ENCODE measurements at places on chromosomes 4 and X.

DNA sequence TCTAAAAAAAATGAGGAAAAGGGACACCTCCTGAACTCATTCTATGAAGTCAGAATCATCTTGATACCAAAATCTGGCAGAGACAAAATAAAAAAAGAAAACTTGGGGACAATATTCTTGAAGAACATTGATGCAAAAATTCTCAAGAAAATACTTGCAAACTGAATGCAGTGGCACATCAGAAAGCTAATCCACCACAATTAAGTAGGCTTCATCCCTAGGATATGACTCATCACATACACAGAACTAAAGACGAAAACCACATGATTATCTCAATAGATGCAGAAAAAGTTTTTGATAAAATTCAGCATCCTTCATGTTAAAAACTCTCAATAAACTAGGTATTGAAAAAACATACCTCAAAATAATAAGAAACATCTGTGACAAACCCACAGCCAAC, 98.3 kb downstream of the FAM47B start:
- DNase-seq, result no peak

DNA sequence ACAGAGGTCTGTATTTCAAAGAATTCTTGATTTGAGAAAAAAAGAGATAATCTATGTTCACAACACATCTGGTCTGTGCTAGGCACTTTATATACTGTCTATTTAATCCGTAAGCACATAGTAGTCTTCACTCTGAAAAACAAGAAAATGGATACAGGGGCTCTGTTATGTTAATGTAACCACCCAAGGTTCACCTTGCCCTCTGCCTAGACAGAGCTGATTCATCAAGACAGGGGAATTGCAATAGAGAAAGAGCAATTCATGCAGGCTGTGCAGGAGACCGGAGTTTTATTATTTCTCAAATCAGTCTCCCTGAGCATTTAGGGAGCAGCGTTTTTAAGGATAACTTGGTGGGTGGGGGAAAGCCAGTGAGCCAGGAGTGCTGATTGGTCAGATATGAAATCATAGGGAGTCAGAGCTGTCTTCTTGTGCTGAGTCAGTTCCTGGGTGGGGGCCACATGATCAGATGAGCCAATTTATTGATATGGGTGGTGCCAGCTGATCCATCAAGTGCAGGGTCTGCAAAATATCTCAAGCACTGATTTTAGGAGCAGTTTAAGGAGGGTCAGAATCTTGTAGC, 92.9 kb upstream of the TNIP3 start:
- DNase-seq, result no peak

DNA sequence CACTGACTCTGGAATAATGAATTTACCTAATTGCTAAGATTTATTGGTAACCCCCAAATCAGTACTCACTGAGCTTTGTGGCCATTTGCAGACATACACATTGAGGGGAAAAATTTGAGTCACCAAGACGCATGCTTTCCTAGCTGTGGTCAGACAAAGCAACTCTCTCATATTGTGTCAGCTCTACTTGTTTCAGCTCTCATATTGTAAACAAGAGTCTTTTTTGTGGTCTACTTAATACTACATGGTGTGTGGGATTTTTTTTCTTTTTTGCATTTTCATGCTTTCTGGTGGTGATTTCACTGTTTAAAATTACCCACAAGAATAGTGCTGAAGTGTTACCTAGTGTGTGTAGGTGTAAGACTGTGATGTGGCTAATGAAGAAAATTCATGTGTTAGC, 428.2 kb upstream of the GALNT7 start:
- no peak for DNase-seq

- DNase-seq, result peak; percentile 77
Observed at GRCh38 chrX:68832101-68832416, 3.2 kb downstream of the EFNB1 start.

DNA sequence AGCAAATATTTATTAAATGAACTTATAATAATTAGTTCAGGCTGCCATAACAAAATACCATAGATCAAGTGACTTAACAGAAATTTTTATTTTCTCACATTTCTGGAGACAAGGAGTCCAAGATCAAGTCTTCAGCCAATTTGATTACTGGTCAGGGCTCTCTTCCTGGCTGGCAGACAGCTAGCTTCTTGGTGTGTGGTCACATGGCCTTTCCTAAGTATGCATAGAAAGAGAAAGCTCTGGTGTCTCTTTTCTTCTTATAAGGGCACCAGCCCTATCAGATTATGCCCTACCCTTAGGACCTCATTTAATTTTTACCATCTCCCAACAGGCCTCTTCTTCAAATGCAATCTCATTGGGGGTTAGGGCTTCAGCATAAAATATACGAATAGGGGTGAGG, 438.5 kb upstream of the INTU start:
- DNase-seq, result no peak

DNA sequence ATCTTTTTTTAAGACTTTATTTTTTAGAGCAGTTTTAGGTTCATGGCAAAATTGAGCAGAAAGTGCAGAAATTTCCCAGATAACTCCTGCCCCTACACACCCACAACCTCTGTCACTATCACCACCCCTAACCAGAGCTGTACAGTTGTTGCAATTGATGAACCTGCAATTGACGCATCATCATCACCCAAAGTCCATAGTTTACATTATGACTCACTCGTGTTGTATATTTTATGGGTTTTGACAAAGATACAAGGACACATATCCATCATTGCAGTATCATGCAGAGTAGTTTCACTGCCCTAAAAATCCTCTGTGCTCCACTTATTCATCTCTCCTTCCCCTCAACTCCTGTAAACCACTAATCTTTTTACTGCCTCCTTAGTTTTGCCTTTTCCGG, 34.5 kb upstream of the WAS start:
- DNase-seq, result no peak
